ENCODE measurements at places on chromosomes 1 and 21.

DNA sequence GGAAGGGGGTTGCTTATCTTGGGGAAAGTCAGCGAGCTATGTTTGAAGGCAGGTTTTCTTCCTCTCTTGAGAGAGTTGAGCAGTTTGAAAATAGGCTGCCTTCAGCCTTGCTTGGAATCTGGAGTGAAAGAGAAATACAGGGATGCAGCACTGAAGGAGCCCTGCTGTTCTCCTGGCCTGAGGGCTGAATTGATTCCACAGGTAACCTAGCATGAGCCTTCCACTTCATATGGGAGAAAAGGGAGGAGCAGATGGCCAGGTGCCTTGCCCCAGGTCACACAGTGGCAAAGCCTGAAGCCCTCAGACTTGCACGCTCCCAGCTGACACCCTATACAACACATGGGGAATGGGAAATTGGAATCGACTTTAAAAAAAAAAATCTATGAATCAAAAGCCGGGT, 88.0 kb upstream of the WLS start:
- DNase-seq: no peak

DNA sequence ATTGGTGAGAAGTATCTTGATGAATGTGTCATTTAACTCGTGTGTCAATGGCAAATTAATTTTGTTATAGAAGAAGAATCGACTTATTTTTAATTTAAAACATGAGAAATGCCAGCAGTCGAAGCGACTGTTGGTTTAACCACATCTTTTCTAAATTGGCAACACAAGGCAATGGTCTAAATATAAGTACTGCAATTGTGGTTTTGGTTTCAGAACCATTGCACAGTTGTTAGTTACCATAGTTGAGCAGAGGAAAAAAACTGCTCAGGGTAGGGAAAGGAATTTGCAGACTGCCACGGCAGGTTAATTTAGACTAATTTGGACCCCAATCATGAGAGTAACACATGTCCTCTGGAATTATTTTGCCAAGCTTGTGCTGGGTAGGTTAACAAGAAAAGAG, 185.6 kb upstream of the RUNX1 start:
- DNase-seq: no peak

DNA sequence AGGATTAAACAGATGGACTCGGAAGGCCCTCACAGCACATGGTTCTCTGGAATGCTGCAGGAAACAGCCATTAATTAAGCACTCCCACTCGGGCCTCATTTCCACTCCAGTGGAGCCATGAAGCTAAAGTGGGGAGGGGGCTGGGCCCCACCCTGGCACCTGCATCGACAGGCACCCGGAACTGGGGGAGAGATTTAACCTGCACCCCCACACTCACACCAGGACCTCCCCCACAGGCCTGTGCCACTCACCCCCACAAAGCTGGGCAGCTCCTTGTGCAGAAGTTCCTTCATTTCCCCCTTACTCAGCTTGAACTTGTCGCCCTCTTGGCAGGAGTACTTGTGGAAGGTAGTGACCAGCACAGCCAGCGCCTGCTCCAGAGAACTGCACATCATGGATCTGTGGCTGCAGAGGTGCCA, 2.2 kb downstream of the S100A2 start:
- no peak for DNase-seq

DNA sequence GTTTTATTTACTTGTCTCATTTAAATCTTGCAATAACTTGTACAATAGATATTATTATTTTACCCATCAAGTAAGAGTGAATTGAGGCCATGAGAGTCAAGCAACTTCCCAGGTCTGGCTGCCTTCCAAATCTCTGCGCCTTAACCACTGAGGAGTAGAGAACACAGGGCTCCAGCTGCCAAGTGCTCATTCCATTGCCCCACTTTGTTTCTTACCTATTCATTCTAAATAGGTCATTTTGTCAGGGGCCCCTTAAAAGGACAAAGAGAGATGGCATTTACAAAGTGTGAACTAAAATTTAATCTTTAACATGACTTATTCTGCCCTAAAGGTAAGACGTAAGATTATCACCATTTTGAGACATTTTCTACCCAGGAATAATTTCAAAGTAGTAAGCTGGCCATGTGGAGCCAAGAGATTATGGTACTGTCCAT, 3.5 kb downstream of the PPP1R15B start:
- no peak for DNase-seq

DNA sequence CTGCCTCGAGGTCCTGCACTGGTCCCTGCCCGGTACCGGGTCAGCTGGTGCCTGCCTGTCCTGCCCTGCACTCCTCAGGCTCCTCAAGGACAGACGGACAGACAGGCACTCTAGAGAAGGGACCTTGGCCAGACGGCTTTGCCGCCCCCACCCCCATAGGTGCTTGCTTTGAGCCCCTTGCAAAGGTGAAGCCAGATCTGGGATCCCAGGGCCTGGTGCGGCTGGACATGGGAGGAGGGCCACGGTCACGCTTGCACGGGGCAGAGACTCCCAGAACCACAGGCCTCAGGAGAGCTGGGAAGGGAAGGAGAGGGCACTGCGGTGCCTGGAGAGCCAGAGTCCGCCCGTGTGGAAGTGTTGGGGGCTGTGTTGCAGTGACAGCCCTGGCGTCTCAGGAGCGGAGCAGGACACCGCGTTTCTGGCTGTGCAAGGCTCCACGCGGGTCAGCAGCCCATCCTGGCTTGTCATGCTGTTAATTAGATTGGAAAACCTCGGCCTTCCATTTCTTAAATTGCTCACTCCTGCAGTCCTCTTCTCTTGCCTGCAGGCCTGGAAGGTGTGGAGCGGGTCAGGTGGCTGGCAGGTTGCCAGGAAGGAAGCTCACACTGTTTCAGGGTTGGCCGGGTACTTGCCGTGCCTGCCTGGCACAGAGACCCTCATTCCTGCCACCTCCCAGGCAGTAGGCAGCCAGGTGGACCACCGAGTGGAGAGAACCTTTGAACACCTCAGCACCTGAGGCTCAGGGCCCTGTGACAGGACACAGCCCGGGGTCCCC, 16.3 kb downstream of the COL18A1 start:
- peak; percentile 58 for DNase-seq

DNA sequence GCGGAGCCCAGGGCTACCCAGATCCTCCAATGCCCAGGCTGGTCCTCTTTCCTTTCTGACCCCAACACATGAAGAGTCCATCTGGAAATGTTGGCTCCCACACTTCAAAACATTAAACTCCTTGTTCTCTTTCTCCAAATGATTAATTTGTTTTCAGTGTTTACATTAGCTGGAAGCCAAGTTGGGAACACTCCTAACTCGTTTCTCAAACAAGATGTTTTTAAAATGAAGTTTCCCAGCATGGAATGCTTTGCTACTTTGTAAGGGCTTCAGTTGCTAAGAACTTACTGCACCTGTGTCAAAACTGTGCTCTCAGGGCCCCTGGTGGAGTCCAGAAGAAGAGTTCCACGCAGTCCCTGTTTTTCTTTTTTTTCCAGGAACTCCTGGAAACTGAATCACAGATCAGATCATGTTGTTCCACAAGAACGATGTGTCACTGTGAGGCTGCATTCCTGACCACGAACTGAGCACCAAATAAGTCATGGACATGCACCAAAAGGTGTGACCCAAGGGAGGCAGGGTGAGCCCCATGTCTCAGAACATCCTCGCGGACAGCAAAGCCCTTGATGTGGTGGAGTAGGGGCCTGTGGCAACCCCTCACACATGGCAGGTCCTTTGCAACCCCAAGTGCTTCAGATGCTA, 257.3 kb downstream of the KCNJ6 start:
- peak; percentile 38 for DNase-seq

DNA sequence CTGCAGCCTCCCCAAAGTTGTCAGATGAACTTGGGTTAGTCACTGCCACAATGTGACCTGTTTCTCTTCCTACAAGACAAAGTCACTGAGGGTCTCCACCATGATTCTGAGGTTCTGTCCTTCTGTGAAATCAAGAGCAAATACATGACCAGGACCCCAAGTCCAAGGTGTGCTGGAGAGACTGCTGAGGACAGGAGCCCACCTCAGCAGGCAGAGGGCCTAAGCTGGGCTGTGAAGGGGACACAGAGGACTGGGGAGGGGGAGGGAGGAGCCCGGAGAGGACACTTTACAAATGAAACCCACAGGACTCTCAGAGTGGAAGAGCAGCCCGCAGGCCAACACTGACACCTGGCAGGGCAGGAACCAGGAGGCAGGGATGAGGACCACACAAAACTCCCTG, 3.3 kb downstream of the PGLYRP3 start:
- DNase-seq: no peak

- DNase-seq: no peak
These were observed 54.1 kb downstream of the KLHDC7A start for GRCh38 chr1:18534810-18535205.

- no peak for DNase-seq
These were observed at the start of gene THEMIS2 for GRCh38 chr1:27872059-27872801. Gene THEMIS2 (plus strand): TSS chr1:27872544. CDS start chr1:27872572, 28 bp downstream.

DNA sequence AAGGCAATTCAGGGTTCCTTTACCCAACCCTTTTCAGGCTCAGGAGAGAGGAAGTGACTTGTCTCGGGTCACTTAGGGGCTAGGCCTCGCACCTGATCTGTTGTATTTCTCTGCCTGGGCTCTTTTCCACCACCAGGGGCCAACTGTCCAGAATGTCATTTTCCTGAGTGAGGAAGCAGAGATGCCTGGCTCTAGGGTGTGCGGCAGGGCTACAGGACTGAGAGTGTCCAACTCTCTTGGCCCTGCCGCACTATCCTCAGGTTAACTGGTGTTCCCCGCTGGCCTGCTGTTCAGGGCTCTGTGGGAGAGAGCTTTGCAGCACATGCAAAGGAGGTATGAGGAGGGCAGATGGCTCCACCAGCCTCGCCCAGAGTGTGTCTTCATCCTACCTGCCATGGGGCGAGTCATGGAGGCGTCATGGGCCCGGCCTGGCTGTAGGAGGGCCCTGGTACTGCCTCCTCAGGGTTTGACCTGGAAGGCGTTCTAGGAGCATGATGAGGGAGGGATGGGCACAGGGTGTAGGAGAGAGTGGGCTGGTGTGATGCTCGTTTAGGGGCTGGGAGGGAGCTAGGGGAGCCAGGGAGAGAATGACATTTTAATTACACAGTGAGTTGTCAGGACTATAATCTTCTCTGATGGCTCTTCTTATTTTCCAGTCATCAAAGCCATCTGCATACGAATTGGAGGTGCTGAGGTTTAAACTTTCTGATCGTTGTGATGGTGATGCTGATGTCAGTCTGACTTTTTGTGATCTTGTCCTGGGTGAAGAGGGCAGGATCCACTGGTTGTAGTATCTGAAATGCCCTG, 128.3 kb downstream of the NOS1AP start:
- no peak for DNase-seq

GRCh38 chr1:219666242-219666641, 53.3 kb upstream of the ZC3H11B start:
- no peak for DNase-seq

DNA sequence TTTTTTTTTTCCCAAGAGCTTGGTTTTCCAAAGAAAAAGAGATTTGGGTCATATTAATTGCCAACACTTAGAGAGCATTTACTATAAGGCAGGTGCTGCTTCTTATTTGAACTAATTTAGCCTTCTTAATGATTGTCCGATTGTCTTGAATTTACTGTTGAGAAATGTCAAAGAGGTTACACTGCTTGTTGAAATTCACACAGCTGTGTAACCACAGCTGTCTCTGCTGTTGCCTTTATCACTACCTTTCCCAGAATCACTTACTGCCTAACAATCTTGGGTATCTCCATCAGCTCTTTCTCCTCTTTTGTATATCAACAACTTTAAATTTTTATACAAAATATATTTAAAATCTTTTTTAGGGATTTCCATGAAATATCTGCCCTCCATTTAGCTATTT, 115.6 kb downstream of the UCHL5 start:
- no peak for DNase-seq

DNA sequence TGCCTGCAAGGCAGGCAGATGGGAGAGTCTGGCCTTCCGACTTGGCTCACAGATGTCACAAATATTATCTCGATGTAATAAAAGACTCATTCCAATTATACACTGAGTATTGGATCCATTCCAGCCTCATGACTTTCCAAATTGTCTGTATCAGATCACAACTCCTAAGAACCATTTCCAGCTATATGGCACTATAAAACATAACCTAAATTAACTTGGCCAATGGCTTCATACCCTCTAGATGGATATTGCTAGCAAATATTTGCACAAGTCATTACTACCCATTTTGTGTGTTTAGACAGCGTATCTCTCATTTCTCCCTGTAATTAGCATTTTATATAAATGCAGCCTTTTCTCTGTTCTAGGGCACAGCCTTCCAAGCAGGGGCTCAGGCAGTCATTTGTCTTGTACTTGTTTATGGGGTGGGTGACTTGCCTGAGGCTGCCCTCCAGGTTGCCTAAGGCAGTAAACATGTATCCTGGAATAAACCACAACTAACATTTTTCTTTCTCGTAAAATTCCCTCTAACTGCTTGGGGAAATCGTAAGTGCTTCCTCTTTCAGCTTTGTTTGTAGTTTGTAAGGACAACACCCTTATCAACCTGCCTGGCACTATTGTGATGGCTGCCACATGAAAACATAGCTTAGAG, 70.6 kb upstream of the KCNJ6 start:
- peak; percentile 92 for DNase-seq

- no peak for DNase-seq
These were observed 23.4 kb downstream of the DMRTB1 start for GRCh38 chr1:53482441-53483153.

DNA sequence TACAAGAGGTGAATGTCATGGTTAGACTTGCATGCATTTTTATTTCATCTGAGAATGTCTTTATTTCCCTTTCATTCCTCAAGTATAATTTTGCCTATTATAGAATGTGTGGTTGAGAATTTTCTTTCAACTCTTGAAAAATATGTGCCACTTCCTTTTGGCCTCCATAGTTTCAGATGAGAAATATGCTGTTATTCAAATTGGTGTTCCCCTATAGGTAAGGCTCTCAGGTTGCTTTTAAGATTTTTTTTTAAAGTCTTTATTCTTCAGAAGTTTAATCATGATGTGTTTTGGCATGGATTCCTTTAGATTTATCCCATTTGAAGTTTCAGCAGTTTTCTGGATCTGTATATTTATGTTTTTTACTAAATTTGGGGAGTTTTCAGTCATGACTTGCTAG, 2.1 kb downstream of the MROH7 start:
- DNase-seq: no peak

DNA sequence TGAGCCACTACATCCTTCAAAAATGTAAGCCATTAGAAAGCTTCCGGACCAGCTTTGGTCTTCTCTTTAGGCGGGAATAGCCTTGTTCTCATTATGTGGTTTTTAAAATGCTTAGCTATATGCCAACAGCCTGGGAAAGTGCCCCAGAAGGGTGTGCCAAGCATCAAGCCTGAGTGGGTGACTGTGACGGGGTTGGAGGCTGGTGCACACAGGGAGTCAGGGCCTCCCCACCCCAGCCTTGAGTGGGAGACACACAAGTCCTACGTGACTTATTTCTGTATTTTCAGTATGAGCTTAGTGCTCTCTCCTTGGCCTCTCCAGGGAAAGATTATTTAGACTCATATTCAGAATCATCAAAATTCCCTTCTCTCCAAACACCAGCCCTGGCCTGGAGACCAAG, 9.8 kb downstream of the UBASH3A start:
- no peak for DNase-seq

Data from LNCaP clone FGC (cell line).